ENCODE measurements at places on chromosomes 5 and 9.
A peak's percentile ranks its signal among the peaks of the same experiment; 100 is the strongest.

- no peak for DNase-seq
Observed at GRCh38 chr9:91159664-91160121, 202.0 kb downstream of the AUH start.

DNA sequence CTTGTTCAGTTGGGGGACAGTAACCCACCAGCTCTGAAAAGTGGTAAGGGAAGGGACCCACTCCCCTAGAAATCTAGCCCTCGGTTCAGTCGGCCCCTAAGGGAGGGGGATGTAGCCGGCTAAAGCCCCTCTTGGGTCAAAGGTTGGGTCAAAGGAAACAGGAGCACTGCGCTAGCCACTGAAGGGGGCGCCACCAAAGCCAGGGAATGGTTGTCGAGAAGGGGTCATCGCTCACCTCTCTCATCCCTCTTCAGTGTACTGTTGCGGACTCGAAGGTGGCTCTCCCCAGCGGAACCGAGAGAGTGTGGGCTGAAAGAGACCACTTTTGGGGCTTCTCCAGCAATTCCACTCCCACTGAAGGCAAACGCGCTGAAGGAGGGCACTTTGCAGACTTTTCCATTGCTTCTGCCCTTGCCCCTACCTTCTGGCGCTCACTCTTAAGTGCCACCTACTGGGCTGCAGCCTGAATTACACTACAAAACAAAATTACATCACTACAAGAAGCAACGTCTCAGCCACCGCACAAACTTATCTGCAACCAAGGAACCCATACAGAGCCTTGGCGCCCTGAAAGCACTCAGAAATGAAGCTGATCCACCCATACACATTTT is 396.9 kb downstream of the PDE4D start:
- DNase-seq: no peak

DNA sequence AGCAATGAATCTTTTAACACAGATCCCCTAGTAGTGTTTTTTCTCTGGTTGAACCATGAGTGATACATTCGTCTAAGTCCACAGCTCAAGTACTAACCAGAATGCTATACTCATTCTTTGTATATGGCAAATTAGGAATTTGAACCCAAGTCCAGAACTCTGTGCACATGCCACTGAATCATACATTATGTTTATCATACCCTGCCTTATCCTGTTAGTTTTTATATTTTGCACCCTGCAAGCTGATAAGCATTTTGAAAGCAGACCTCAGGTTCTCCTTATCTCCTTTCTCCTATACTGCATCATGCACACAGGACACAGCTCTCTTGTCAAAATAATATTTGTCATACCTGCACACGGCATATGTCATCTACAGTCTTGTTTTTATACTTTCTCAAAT is 54.6 kb upstream of the ELL2 start:
- no peak for DNase-seq

DNA sequence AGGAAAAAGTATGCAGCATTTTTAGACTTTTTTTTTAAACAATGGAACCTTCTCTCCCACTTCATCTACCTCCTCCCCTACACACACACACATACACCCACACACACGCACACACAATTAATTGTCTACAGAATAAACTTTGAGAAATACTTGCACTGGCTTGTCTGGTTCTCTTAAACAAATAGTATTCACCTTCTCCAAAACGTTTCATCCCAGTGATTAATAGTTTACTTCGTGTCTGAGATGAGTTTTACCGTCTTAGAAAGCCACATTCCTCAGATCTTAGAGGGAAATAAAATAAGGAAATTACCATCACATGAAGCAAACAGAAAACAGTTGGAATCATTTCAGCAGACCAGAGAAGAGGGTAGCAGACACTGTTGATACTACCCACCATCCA is 570.6 kb upstream of the CLINT1 start:
- DNase-seq: no peak

GRCh38 chr9:29319736-29320513 is 1746.6 kb upstream of the C9orf72 start:
- DNase-seq: no peak

DNA sequence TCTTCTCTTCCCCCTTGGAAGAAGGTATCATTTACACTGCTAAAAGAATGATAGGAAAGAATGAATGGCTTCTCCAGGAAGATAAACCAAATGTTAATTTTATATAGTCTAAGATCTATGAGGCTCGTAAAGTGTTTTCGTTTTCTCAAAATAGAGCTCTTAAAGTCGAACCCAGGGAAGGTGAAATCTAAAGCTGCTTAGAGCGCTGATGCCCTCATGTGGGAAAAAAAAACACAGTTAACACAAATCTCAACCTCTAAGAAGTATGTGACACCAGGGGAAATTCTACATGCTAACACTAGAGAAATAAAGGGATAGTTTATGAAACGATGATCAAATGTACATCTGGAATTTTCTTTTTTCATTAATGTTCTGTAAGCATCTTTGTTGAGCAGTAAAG is 257.9 kb downstream of the RASEF start:
- no peak for DNase-seq

DNA sequence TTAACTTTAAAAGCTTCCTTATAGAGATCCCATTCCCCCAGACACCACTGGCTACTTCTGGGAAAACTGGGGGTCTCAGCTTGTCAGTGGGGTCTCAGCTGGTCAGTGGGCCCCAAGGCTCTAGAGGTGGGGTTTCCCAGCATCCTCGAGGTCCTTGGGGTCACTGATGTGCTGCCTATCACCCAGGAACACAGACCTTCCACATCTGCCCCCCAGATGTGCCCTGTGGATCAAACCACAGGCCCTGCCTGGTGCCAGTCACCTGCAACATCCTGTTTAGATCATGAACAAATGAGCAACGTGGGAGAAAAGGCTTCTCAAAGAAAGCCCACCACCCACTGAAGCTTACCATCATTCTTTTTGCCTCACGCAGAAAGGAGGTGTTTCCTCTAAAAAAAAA is 165.6 kb upstream of the FSTL4 start:
- no peak for DNase-seq

DNA sequence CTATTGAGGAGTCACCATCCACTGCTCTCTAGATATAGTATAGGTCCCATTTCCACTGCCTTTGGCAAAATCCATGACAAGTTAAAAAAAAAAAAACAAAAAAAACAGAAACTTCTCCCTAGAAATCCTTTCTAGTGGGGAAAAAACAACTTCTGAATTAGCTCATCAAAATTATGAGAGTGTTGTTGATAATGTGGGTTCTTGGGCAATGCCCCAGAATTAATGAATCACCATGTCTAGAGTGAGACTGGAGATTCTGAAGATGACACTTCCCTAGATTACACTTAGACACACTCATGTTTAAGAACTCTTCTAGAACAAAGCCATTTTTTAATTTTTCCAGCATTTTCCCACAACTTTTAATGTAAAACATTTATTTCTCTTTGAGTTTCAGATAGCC is 728.0 kb upstream of the C9orf72 start:
- no peak for DNase-seq

GRCh38 chr5:64585646-64586045 is 79.8 kb downstream of the RGS7BP start:
- no peak for DNase-seq

GRCh38 chr5:125044491-125045282 is 298.2 kb upstream of the ZNF608 start:
- no peak for DNase-seq

DNA sequence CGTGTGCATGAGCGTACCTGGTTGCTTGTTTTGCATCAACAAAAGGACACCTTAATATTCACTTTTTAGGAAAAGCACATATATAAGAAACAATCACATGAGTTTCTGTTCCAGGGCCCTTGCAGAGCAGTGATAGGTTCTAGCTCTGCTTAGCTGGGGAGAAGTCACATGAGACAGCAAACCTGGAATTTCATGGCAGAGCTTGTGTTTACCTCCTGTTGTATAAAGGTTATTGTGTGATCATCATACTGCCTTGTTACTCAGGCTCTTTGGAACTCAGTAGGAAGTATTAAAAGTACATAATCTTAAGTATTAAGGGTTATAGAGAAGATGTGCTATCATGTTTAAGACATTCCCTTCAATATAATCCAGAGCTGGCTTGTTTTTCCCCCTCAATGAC is 18.0 kb upstream of the VLDLR start:
- DNase-seq: no peak

DNA sequence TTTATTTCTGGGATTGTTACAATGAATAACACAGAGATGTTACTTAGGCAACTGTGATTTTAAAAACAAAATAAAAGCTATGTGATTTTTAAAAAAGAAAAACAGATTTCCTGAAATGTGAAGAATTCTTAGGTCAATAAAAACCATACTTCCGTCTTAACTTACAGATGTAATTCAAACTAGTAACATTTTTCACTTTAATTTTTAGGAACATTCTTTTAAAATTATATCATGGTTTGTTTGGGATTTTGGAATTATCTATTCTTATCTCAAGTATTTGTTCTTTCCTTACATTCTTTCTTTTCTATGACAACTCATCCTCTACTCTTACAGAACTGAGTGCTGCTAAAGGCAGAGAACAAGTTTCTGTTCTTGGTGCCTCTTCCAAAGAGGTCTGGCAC is 159.5 kb downstream of the RAPGEF6 start:
- no peak for DNase-seq

GRCh38 chr5:8568858-8569257 is 699.9 kb downstream of the MTRR start:
- DNase-seq: no peak

DNA sequence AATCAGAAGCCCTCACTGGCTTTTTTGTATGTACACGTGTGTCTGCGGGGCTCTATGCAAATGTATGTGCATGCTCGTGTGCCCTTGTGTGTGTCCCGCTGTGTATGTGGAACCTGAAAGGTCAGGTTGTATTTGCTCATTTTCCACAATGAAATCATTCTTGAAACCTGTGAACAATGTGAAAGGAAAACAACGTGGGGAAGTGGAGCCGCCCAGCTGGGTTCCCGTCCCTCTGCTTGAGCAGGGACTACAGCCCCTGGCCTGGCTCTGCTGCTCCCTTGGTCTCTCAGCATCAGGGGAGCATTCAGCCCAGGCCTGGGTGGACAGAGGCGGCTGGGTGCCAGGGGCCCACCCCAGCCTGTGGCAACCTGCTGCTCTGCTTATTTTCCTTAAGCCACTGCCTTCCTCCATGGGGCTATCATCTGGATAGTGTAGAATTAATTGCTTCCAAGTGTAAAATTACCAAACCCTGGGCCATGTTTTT is 3.0 kb downstream of the ECSCR start:
- peak; percentile 46 for DNase-seq

DNA sequence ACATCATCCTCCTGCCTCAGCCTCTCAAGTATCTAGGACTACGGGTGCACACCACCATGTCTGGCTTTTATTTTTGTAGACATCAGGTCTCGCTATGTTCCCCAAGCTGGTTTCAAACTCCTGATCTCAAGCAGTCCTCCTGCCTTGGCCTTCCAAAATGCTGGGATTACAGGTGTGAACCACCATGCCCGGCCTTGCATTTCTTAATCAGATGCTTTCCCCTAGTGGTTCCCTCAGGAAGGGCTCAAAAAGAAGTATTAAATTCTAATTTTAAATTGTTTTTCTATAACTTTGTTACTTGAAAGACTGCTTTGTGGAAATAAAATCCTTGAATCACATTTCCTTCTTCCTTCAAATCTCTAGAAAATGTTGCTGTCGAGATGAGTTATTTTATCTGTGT is 79.5 kb upstream of the ROR2 start:
- DNase-seq: no peak

DNA sequence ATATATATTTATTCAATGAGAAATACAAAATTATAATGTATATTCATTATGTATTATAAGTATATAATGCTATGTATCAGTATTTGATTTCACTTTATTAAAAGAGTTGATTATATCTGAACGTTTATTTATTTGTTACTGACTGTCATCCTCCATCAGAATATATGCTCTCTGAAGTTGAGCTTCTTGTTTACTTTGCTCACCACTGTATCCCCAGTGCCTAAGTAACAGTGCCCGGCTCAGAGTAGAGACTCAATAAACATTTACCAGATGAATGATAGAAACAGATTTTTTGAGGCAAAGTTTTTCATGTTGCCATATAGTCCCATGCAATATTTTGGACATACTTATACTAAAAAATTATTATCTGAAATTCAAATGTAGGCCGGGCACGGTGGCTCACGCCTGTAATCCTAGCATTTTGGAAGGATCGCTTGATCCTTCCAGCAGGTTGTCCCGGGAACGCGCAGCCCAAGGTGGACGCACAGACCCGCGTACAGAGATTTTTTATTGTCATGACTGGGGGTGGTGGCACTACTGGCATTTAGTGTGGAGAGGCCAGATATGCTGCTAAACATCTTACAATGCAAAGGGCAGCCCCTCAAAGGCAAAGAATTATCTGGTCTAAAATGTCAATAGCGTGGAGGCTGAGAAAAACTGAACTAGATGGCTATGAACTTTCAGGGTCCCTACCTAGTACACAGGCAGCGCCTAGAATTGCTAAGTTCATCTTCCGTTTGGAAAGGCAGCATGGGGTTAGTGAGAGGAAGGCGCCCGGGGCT is 761 bp upstream of the DNAJC25 start:
- DNase-seq: no peak

DNA sequence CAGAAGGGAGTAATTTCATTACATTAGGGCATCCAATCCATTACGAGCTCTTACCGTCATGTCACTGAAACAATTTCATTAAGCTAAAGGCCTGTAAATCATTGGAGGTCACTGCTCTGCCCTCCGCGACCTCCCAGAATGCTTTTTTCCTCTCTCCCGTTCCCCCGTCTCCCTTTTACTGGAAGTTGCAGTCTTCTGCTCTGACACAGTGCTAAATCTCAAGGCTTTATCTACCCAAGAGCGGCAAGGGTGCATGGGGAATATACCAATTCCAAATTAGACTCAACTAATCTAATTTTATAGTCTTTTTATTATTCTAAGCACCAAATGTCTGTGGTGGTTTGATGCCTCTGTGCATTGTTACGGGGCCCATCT is 265.7 kb upstream of the PANK3 start:
- no peak for DNase-seq

- DNase-seq: no peak
Observed at GRCh38 chr5:116908537-116908936, 333.9 kb upstream of the SEMA6A start.

DNA sequence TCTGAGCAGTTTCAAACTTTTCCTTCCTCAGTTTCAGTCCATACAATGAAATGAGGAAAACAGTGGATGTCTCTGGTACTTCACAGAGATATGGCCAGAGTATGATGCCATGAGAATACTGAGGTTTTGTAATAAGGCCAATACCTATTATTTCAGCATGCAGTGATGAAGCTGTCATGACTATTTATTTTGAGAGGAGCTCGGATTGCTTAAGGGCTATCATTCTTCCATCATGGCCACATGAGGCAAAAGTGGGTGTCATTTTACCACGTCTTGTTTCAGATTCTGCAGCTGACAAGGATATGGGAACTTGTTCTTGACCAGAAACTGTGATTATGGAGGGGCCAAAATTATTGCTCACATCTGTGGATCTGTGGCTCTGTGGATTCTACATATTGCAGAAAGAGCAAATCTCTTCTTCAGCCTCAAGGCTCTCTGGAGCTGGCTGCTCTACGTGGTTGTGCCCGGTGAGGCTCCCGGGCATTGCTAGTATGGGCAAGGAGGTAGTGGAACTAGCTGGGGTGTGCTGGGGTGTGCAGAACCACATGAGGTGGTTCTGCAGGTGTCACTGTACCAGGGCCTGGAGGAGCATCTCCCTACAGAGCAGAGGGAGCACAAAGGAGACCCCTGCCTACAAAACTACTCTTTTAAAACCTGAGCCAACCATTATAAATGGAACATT is 180.3 kb downstream of the SEMA6A start:
- no peak for DNase-seq

- no peak for DNase-seq
Observed at GRCh38 chr9:116337015-116337414, 183.4 kb downstream of the PAPPA start.
